ENCODE measurements at places on chromosomes 11 and 22.

GRCh38 chr11:108679045-108679444 is 14.2 kb downstream of the DDX10 start:
- no peak for DNase-seq

GRCh38 chr11:126354631-126355323 is 709 bp upstream of the ST3GAL4 start:
- DNase-seq = no peak

DNA sequence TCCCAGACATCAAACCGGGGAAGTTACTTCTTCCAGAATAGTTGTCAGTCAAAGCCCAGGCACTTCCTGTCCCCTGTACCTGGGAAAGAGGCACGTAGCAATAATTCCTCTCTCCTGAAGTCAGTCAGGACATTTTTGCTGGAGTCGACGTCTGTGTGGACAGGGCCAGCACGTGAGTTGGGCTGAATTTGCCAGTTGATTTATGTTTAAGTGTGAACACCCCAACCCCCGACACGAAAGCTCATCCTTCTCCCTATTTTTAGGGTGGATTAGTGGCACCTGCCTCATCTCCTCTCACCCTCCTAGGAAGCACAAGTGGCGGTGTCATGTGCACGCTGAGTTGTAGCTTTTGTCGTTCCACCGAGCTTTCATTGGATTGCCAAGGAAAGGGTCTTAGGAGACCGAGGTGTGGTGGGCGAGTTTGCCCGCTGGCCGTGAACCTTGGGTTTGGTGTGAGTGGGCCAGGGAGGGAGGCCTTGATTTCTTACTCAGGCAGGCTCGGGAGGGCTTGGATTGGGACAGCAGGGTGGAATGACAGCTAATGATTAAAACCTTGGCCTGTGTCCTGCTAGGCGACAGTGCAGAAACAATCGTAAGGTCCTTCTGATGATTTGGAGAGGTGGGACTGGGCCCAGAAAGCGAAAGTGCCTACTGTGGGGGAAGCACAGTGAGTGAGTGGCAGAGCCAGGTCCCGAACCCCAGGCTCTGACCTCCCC is 87.0 kb upstream of the CRYBB3 start:
- no peak for DNase-seq

GRCh38 chr11:34356913-34357700 is 703 bp downstream of the ABTB2 start:
- DNase-seq = peak; percentile 57

GRCh38 chr11:62614275-62614674 is 1.2 kb downstream of the ROM1 start:
- peak; percentile 62 for DNase-seq

DNA sequence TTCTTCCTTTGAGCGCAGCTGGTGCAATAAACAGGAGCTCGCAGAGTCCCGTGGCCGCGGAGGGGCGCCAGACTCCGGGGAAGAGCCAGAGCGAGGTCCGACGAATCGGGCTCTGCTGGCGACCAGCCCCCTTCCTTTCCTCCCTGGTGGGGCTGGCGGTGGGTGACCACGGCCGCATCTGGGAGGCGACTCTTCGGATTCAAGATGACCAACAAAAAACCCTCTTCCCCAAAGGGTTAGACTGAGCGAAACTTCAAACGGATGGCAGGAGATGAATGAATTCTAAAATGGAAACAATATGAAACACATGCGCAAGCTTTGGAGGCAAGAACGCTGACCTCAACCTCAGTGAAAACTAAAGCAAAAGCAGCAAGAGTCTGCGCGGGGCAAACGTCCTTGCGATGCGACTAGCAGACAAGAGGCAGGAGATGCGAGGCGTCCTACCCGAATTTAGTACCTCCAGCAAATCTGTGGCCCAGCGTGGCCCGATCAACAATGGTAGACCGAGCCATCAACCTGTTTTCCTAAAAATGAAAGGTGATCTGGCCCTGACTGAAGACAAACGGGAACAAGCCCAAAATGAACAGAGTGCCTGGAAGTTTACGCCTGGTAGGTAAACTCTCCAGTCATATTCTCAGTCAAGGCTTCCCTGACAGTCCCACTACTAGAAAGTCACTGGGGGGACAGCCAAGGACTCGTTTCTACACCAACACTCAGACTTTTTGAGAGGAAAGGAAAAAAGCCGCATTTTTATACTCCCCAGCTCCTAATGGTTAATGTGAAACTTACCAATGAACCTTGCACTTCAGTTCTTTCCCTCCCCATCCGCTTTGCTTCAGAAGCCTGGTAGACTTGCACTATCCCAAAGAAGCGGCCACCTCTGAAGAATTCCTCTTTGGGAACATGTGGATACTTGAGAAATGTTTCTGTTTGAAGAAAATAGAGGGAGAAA is 11.6 kb downstream of the MMP3 start:
- peak; percentile 4 for DNase-seq

DNA sequence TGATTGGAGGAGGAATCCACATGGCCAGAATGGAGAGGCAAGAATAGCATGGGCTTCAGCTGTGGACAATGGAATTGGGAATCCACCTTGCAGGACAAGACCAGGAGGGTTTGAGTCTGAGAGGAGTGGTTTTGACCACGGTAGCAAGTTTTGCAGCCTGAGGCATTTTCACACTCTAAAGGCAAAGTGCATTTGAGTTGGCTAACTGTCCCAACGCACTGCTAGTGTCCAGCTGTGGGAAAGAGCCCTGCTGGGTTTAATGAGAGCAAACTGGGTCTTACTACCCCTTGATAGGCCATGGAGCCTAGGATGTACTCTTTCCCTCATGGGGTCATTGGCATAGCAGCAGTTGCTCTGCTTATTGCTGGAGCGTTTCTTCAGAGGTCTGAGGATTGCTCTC is at the start of gene OR5B2:
Gene OR5B2, minus strand, starts transcription at position 101 of the 400 bp plus-strand sequence. CDS start 4,860 bp downstream, outside the sequence.
- DNase-seq = no peak

DNA sequence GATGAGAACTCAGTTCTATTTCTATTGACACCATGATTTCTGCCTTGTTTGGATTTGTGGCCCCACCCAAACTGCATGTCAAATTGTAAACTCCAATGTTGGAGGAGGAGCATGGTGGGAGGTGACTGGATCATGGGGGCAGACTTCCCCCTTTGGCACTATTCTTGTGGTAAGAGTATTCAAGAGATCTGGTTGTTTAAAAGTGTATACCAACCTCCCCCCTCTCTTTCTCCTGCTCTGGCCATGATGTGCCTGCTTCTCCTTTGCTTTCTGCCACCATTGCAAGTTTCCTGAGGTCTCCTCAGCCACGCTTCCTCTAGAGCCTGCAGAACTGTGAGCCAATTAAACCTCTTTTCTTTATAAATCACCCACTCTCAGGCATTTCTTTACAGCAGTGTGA is 7.9 kb upstream of the FOXRED2 start:
- no peak for DNase-seq

- no peak for DNase-seq
These were observed 60.2 kb downstream of the TNRC6B start for GRCh38 chr22:40237788-40238424.

DNA sequence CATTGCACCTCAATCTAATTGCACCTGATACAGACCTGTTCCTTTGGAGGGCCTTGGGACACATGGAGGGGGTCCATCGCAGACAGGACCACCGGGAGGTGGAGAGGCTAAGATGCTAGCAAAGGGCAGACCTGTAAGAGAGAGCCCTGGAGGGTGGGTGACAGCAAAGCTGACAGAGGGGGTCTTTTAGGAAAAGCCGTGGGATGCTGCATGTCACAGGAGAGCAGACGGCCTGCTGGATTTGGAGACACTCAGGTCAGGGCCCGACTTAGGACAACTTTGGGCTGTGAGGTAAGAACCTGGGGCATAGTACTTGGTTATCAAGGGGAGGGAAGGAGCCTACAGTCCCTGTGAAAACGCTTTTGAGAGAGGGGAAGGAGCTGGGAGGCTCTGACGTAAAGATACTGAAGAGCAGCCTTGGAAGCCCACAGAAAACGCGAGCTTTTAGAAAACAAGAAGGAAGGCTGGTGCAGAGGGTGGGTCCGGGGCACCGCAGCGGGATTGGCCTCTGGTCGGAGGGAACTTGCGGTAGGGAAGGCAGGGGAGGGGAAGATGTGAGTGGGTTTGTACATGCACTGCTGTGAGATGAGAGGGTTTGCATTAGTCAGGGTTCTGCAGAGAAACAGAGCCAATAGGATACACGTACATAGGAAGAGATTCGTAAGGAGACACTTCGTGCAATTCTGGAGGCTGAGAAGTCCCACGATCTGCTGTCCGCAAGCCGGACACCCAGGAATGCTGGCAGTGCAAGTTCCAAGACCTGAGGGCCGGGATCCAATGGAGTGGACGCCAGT is 868.5 kb downstream of the TBC1D22A start:
- DNase-seq = no peak

DNA sequence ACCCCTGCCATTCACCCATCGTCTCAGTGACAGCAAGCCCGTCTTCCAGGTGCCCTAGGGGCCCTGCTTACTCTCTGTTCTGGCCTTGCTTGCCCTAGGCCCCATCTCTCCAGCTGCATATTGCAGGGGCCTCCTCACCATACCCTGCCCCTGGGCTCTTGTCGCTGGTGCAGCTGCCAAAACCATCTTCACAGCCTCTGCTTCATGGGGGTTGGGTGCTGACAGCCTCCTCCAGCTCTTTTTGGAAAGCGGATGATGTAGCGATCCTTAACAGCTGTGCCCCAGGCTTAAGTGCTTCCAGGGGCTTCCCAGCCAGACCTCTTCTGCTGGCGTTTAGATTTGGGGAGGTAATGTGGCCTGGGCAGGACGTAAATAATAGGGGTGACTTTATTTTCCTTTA is 61.2 kb upstream of the SUSD2 start:
- no peak for DNase-seq

DNA sequence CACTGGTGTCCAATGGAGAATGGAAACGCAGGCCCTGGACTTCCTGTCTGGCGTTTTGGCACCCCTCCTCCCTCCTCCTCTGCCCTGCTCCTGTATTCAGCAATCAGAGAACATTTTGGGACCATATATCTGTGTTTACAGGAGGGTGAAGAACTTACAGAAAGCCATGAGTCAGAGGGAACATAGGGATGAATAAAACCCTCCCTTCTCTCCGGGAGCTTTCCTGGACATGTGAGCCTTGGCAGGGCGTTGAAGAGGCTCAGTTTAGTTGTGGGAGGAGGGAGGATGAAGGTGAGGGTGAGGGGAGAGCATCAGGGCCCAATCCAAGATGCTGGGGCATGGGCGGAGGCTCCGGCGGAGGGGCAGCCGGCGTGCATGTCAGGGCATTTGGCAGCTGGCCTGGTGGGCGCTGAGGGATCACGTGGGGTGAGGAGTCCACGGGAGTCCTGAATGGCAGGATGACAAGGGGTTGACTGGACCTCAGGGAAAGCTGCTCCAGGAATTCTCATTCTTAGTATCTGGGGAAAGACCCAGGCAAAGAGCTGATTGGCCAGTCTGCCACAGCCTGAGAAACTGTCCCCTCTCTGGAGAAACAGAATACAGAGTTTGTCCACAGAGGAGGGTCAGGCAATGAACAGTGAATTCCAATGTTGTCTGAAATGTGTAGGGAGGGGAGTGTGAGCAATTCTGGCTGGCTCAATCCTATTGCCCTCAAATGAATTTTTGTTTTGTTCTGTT is 28.9 kb downstream of the MICAL2 start:
- DNase-seq = no peak

GRCh38 chr22:35376728-35377472 is 4.0 kb upstream of the HMOX1 start:
- DNase-seq = peak; percentile 36

- no peak for DNase-seq
These were observed 20.7 kb upstream of the IZUMO1R start for GRCh38 chr11:94283678-94284077.

DNA sequence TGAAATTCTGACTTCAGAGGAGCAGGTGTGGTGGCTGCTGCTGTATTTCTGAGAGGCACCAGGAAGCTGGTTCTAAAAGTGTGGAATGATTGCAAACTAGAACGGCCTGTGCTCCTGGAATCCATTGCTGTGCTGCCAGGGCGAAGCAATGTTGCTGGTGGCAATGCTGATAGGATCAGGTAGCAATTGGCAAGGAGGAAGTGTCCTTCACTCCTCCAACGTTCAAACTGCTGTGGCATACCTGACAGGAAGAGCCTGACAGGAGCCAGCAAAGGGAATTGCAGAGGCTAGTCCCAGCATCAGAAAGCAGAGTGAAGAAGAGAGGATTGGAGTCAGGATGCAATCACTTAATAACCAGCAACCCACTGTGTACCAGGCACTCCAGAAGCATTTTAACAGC is 118.2 kb downstream of the FAR1 start:
- DNase-seq = no peak

DNA sequence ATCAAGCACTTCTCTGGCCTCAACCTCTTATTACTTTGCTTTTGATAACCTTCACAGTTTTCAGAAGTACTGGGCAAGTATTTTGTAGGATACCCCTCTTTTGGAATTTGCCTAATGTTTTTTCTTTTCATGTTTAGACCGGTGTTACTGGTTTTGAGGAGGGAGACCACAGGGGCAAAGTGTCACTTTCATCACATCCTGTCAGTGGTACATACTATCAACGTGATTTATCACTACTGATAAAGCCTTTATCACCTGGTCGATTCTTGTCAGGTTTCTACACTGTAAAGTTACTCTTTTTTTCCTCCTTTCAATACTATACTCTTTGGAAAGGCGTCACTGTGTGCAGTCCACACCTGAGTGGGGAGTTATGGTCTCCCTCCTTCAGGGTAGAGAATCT is 26.7 kb downstream of the QSER1 start:
- DNase-seq = no peak

- peak; percentile 46 for DNase-seq
These were observed 27.0 kb downstream of the ART5 start for GRCh38 chr11:3614742-3615171.

- no peak for DNase-seq
These were observed 57.0 kb downstream of the PRMT3 start for GRCh38 chr11:20444535-20444934.

DNA sequence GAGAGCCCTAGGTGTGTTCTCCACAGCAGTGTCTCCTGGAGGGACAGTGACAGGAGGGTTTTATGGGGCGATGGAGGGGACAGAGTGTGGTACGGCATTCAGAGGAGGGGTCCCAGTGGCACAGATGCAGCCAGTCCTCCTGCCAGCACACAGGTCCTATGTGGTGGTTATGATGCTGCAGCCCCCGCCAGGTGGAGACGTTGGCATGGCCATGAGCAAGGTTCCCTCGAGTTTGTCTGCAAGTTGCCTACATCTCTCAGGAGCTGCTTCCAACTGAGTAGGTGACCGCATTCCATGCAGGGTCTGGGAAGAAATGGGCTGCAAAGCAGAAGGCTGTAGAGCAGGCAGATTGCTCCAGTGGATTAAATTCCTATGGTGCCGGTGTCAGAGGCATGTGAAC is 646.0 kb downstream of the TBC1D22A start:
- no peak for DNase-seq

GRCh38 chr22:30885591-30885990 is 83.0 kb downstream of the MORC2 start:
- no peak for DNase-seq

- DNase-seq = no peak
These were observed 315.6 kb upstream of the B3GAT1 start for GRCh38 chr11:134727636-134728035.

- DNase-seq = peak; percentile 35
These were observed 34.2 kb upstream of the VPREB1 start for GRCh38 chr22:22210375-22210774.

DNA sequence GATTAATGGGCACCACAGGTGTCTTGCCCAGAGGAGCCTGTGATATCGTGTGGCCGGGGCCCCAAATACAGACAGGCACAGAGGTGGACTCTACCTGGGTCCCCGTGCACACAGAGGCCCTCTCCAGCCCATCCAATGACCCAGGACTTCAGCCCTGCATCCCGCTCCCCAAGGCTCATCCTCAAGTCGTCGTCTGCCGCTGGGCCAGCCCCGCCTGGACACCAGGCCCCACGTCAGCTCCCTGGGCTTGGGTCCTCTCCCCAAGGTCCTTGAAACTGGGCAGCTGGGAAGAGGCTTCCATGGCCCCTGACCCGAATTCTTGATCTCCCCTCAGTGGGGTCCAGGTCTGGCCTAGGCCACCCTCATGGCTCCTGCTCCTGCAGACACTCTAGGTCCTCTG is 20.2 kb downstream of the SHISAL1 start:
- DNase-seq = no peak

- DNase-seq = no peak
These were observed 28.4 kb downstream of the CDON start for GRCh38 chr11:126034039-126034932.
